Mesendoderm (in vitro differentiated cells): ENCODE measurements at places on chromosomes 1 and 21.

DNA sequence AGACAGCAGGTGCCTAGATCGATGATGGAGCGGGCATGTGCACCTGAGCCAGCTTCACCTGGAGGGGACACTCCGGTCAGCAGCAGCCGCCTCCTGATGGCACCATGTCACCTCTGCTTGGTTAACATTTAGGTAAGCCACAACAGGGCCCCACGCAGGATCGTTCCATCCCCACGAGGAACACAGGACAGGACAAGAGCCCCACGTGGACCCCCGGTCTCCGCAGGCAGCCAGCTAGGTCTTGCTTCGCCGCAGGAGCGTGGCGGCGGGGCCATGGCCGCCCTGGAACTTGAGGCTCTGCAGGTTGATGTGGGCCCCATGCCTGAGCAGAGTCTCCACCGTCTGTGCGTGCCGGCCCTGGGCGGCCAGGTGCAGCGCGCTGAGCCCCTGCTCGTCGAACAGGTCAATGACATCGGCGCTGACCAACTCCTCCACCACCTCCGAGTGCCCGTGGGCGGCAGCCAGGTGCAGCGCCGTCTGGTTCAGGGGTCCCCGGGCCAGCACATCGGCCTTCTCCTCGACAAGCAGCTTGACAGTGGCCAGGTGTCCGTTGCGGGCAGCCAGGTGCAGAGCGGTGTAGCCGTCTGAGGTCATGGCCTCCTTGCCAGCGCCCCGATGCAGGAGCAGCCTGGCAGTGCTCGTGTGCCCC, 26.1 kb downstream of the RIPK4 start:
- no peaks in the 10 kb centered on the region for H3K4me1 ChIP-seq
- H3K27me3 ChIP-seq: no peaks in the 10 kb centered on the region

GRCh38 chr1:98410082-98410481, 251.4 kb upstream of the SNX7 start:
- DNase-seq: no peak
- no peaks in the 10 kb centered on the region for H3K27me3 ChIP-seq
- no peaks in the 10 kb centered on the region for H3K4me1 ChIP-seq
- no peak overlapping the region for H3K4me3 ChIP-seq
- no peaks in the 10 kb centered on the region for H3K36me3 ChIP-seq

GRCh38 chr1:209648346-209648745, 3.9 kb downstream of the LAMB3 start:
- no peak overlapping the region for H3K4me3 ChIP-seq
- DNase-seq: no peak
- no peaks in the 10 kb centered on the region for H3K4me1 ChIP-seq
- no peak overlapping the region for H3K27ac ChIP-seq
- no peaks in the 10 kb centered on the region for H3K27me3 ChIP-seq
- H3K36me3 ChIP-seq: no peaks in the 10 kb centered on the region

DNA sequence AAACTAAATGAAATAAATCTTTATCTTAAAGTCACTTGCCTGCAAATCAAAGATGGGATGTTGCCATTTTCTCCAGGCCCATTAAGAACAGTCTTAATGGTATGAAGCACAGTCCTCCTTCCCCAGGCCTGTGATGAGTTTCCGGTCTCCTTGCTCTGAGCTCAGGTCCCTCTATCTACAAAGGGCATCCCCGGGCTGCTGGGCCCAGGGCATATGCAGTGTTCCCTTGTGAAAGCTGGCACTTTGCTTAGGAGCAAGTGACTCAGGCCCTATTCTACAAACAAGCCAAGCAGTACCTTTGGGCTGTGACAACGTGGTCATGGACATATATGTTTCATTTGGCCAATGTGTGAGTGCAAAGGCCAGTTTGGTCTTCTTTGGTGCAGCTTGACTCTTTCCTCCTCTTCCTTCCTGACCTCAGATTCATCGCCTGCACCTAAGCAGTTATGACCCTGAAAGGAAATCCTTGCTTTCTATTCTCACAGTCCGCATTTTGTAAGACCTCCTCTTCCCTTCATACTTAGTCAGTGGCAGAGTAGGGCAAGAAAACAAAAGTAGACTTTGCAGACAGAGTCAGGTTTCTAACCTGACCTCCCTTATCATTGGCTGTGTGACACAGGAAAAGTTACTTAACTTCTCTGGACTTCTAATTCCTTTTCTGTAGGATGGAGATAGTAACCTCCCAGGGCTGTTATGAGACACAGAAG, 109.5 kb downstream of the ERG start:
- H3K27ac ChIP-seq: no peak overlapping the region
- H3K36me3 ChIP-seq: no peaks in the 10 kb centered on the region
- H3K4me1 ChIP-seq: no peaks in the 10 kb centered on the region
- no peak for DNase-seq

GRCh38 chr1:224427346-224427745, 7.3 kb downstream of the WDR26 start:
- no peak overlapping the region for H3K27ac ChIP-seq
- peaks cover 1% of the 10 kb centered on the region for H3K4me1 ChIP-seq
- no peaks in the 10 kb centered on the region for H3K27me3 ChIP-seq
- H3K4me3 ChIP-seq: no peak overlapping the region
- peaks cover 5% of the 10 kb centered on the region for H3K36me3 ChIP-seq
- no peak for DNase-seq

DNA sequence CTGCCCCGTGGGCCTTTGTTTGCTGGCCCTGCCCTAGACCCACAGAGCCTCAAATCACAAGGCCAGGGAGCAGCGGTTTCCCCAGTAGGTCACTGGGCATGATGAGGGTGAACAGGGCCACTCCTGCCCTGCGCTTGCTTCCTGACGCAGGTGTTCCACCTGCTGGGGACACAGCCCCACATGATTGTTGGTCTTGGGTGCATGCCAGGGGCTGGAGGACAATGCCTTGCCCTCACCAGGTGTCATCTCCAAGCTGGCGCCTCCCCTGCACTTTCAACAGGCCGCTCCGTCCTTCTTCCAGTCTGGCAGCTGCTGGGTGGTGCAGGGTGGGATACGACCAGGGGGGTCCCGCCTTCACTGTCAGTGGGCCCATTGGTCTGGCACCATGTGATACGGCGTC, 24.3 kb downstream of the IL10RB start:
- DNase-seq: no peak
- H3K4me1 ChIP-seq: no peaks in the 10 kb centered on the region
- no peaks in the 10 kb centered on the region for H3K27me3 ChIP-seq
- no peak overlapping the region for H3K27ac ChIP-seq

- no peak for DNase-seq
- no peak overlapping the region for H3K27ac ChIP-seq
- no peak overlapping the region for H3K4me3 ChIP-seq
- H3K4me1 ChIP-seq: peaks cover 5% of the 10 kb centered on the region
These were observed 102.5 kb upstream of the CASZ1 start for GRCh38 chr1:10898921-10899320.

- H3K36me3 ChIP-seq: peaks cover 1% of the 10 kb centered on the region
- no peak for DNase-seq
- H3K4me1 ChIP-seq: no peaks in the 10 kb centered on the region
- H3K27ac ChIP-seq: no peak overlapping the region
- no peak overlapping the region for H3K4me3 ChIP-seq
- no peaks in the 10 kb centered on the region for H3K27me3 ChIP-seq
These were observed 14.9 kb downstream of the NTPCR start for GRCh38 chr1:232965124-232965911.

GRCh38 chr1:87942165-87942564, 613.5 kb downstream of the LMO4 start:
- no peaks in the 10 kb centered on the region for H3K27me3 ChIP-seq
- H3K4me1 ChIP-seq: no peaks in the 10 kb centered on the region
- no peak overlapping the region for H3K27ac ChIP-seq
- no peak overlapping the region for H3K4me3 ChIP-seq
- DNase-seq: peak; percentile 2

DNA sequence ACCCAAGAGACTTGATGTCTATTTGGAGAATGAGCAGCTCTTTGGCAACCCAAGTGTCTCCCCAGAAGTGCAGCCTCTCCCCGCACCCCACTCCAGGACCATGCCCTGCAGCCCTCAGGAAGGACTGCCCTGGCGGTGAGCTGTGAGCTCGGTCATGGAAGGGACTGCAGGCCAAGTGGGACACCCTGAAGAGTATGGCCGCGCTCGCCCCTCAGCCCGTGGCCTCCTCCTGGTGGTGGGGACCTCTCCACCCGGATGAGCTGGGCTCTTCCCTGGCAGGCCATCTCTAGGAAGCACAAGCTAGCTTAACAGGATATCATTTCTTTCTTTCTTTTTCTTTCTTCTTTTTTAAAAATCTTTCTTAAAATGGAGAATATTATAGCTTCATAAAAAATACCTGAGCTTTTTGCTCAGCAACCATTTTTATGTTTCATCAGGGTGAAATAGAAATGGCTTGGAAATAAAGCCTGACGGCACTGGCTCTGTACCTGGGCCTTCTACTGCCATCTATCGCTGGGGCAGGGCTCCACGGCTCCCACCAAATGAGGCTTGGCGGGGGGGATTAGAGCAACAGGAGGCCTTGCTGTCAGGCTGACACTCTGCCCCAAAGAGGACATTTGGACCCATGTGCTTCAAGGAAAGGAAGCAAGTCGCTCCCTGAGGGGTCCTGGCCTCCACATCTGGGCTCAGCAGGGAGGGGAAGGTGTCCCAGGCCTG, 296.2 kb upstream of the VAMP3 start:
- H3K36me3 ChIP-seq: no peaks in the 10 kb centered on the region
- H3K27ac ChIP-seq: no peak overlapping the region
- no peaks in the 10 kb centered on the region for H3K27me3 ChIP-seq
- peak; percentile 43 for DNase-seq
- no peak overlapping the region for H3K4me3 ChIP-seq

DNA sequence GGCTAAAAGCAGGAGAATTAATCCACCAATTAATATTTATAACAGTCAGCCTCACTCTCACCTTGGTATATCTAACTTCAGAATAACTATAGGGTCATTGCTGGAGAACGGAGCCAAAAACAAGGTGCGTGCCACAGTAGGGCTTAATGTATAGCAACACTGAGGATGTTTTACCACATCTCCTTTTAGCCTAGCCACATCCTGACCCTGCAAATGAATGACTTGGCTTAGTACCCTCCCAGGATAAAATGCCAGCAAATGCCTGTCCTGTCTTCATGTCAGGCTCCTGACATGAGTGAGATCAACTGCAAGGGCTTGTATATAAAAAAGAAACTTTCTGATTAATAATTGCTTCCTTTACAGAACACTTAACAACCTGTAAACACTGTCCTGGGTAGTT, 2.7 kb upstream of the CDC42BPA start:
- H3K4me1 ChIP-seq: no peaks in the 10 kb centered on the region
- no peak overlapping the region for H3K27ac ChIP-seq
- H3K4me3 ChIP-seq: no peak overlapping the region
- no peak for DNase-seq
- H3K36me3 ChIP-seq: no peaks in the 10 kb centered on the region
- H3K27me3 ChIP-seq: no peaks in the 10 kb centered on the region

GRCh38 chr1:172288581-172288980, 131.9 kb upstream of the C1orf105 start:
- H3K27ac ChIP-seq: no peak overlapping the region
- DNase-seq: no peak
- no peaks in the 10 kb centered on the region for H3K4me1 ChIP-seq
- H3K36me3 ChIP-seq: no peaks in the 10 kb centered on the region

- H3K27ac ChIP-seq: no peak overlapping the region
- H3K36me3 ChIP-seq: no peaks in the 10 kb centered on the region
- no peak for DNase-seq
- no peaks in the 10 kb centered on the region for H3K27me3 ChIP-seq
- H3K4me3 ChIP-seq: no peak overlapping the region
These were observed 12.5 kb downstream of the OVAAL start for GRCh38 chr1:180571060-180571831.

- no peaks in the 10 kb centered on the region for H3K4me1 ChIP-seq
- no peaks in the 10 kb centered on the region for H3K36me3 ChIP-seq
- H3K27me3 ChIP-seq: no peaks in the 10 kb centered on the region
- H3K27ac ChIP-seq: no peak overlapping the region
- DNase-seq: no peak
These were observed 67.1 kb downstream of the MAP10 start for GRCh38 chr1:232872284-232872683.

- no peaks in the 10 kb centered on the region for H3K36me3 ChIP-seq
- H3K27ac ChIP-seq: no peak overlapping the region
- no peak overlapping the region for H3K4me3 ChIP-seq
- H3K27me3 ChIP-seq: no peaks in the 10 kb centered on the region
- no peaks in the 10 kb centered on the region for H3K4me1 ChIP-seq
These were observed 28.5 kb upstream of the HYI start for GRCh38 chr1:43482215-43482614.

GRCh38 chr1:203480525-203481084, 5.0 kb downstream of the PRELP start:
- H3K27me3 ChIP-seq: no peaks in the 10 kb centered on the region
- no peaks in the 10 kb centered on the region for H3K36me3 ChIP-seq
- DNase-seq: peak; percentile 80

- no peaks in the 10 kb centered on the region for H3K27me3 ChIP-seq
- H3K4me1 ChIP-seq: no peaks in the 10 kb centered on the region
- H3K27ac ChIP-seq: no peak overlapping the region
- no peaks in the 10 kb centered on the region for H3K36me3 ChIP-seq
- DNase-seq: peak; percentile 6
These were observed 26.0 kb downstream of the VAMP4 start for GRCh38 chr1:171715813-171716251.

DNA sequence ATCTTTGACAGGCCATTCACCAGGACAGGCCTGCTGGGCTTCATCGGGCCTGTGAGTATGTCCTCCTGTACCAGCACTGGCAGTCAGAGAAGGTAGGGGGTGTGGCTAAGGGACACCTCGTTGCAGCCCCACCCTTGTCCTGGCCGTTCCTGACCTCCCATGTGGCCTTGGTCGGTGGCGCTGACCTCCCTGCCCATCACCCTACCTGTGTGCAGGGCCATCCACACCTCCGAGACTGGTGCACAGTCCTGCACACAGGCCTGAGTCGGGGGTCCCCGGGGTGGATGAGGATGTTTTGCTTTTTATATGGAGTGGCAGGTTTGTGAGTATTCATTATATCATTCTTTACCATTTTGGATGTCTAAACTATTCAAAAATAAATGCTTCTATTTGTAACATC, 59.0 kb downstream of the S100B start:
- H3K36me3 ChIP-seq: peaks cover 9% of the 10 kb centered on the region
- no peak overlapping the region for H3K27ac ChIP-seq

DNA sequence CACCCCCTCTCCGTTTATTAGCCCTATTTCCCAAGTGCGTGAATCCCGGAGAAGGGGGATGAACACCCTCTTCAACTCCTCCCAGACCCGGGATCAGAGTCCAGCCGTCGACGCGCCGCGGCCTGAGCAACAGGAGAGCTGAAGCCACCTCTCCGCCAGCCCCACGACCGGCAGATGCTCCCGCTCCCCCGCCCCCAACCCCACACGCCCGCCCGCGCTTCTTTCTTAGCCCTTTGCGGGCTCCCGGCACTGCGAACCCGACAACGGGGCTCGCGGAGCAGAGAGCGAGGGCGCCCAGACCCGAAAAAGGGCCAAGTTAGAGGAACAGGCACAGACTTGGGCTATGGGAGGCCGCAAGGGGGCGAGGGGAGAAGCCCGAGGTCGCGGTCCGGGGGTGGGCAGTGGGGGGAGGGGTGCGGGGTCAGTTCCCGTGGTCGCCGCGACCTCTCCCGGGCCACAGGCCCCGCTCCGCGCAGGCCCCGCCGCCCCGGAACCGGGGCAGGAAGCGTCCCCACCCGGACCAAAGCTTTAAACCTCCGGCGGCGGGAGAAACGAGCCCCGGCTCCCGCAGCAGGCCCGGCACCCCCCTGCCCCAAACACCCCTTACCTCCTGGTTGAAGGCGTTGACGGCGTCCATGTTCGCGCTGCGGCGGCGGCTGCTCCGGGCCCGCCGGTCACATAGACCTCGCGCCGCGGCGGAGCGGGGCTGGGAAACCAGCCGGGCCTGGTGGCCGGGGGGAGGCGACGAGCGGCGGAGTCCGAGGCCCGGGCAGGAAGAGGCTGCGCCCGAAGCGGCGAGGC, 662 bp downstream of the SCAF4 start:
- peak overlapping the region; percentile 97 for H3K27ac ChIP-seq
- peak overlapping the region; percentile 69 for H3K4me3 ChIP-seq
- no peaks in the 10 kb centered on the region for H3K36me3 ChIP-seq
